ENCODE measurements at places on chromosomes 13 and 19.

DNA sequence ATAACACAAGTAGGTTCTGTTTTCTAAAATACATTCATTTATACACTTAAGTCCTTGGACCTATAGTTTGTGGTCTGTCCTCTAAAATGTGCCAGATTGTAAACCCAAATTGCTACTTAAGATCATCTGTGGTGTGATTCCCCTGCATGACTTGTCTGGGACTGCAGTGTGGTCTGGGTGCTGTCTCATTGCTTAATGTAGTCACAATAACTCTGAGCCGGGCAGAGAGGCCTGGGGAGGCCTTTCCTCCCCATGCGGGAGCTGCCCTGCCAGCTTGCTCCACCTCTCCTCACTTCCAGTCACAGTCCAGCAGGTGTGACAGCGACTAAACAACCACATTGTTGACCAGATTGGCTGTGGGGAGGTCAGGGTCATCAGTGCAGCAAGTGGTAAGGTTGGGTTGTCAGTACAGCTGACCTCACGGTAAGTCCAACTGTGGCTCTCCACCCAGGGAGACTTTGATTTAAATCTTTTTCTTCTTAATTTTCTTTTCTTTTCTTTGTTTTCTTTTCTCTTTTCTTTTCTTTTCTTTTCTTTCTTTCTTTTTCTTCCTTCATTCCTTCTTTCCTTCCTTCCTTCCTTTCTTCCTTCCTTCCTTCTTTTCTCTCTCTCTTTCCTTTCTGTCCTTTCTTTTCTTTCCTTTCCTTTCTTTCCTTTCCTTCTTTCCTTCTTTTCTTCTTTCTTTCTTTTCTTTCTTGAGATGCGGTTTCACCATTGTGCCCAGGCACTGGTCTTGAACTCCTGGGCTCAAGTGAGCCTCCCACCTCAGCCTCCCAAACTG lies 4.4 kb upstream of the TUBA3C start:
- no peak for DNase-seq

DNA sequence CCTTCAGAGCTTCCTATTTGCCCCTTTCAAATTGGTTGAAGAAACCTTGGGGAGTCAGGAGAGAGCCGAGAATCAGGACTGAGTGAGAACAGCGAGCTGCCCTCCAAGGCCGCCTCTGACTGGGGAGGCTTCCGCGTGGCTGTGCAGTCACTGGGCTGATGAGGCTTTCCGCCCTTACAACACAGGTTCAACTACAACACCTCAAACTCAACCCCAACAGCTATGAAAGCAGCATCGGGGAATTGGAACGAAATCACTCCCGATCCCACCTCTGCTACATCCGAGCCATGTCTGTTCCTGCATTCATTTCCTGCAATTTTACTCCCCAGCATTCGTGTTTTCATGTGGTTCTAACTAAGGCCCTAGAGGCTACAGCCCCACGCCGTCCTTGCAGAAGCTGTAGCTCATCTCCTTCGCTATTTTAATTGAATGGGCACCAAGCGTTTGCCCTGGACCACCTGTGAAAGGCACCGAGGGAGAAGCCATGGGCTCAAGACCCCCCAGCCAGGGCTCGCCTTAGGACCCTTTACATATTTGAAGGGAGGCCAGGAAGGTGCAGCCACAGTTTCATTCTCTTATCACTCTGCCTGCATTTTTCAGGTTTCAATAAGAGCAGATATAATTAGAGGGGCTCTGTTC lies 12.3 kb upstream of the RASA3 start:
- DNase-seq = no peak

DNA sequence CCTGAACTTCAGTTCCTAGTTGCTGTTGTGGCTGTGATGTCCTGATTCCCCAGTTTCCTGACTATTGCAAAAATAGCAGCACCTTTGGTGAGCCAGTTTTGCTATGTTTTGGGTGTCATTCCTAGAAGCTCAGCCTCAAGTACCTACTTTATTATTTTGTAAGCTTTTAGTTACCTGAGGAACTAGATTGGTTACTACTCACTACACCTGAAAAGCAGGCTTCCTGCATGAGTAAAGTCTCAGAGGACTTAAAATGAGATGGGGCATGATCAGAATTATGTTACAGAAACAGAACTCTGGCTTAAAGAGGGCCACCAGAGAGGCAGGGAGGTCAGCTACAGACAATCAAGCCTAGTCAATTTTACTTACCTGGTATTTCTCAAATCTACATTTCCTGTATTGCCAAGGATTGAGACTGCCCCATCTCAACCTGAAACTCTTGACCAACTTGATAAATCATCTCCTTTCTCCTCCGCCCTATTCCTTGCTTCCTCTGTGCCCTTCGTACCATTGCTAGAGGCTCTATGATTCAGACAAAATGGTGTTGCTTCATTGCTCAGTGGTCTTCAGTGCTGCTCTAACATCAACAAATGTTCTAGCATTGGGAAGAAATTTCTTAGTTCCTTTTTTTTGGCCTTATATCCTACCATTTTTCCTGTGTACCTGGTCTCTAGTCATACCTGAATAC lies 58.9 kb downstream of the RAP2A start:
- no peak for DNase-seq

DNA sequence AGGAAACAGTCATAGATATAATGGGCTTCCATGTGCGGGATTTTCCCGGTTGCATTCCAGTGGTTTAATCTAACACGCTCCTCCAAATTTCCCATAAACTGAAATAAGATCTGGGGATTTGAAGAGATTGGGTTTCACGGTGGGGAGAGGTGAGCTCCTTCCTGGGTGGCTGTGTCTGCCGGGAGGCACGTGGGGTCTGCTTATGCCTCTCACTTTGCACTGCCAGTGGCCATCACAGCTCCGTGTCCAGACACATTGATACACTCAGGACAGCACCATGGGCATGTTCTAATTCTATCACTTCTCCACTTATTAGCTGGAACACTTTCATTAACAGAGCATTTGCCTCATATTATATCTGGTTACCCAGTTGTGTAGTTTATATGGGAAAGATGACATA lies 73.4 kb downstream of the SOX1 start:
- DNase-seq = no peak

DNA sequence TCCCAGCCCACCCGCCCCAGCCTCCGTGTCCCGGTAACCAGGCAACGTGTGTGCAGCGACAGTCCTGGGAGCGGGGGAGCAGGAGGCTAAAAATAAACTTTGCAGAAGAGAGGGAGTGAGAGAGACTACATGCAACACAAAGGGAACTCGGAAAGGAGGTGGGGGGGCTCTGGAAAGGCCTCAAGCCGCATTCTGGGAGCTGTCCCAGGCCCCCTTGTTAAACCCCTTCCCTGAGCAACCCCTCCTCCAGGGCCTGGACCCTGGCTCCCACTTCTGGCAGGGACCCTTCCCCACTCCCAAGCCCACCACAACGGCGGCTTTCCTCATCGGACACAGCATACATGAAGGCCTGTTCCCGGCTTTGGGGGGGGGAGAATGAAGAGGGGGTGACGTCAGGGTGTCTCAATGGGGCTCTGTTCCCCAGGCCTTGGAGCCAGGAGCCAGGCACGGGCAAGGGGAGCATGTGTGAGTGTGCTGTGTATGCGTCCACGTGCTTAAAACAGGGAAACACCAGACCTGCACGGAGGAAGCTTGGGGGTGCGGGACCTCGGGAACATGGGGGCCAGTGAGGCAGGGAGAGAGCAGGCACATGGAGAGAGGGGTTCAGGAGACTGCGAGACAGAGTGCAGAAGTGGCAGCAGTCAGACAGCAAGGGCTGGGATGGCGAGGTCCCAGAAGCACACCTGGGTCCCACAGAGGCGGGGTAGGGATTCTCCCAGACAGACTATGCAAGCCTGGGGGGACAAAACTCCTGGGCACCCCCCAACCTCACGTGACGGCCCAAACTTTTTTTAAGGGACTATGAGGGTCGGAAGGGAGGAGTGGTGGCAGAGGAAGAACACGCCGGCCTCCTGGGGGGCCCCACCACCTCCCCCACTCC lies 2.3 kb downstream of the ERF start:
- DNase-seq = peak; percentile 76

DNA sequence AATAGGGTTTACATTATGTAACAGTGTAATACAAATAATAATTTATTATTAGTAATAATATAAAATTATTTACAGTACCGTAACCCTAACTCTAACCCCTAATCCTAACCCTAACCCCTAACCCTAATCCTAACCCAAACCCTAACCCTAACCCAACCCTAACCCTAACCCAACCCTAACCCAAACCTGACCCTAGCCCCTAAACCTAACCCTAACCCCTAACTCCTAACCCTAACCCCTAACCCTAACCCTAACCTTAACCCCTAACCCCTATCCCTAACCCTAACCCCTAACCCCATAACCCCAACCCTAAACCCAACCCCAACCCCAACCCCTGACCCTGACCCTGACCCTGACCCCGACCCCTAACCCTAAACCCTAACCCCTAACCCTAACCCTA lies 45.7 kb downstream of the PLPP2 start:
- no peak for DNase-seq

DNA sequence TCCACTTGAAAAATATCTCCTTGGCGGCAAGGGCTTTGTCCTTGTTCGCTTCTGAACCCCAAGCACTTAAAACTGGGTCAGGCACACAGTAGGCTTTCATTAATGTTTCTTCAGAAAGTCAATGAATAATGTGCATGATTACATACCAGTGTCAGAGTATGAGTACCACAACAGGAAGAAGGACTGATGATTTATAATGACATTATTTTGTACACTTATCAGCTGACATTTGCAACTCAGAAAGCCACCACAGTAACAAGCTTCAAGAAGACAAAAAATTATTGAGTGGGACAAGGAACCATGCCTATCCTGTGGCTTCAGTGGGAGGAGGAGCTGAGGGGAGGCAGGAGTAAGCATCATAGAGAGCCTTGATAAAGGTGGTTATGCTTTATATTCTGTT lies 10.0 kb downstream of the POLR1D start:
- DNase-seq = no peak

GRCh38 chr19:49718991-49719390 lies 28.1 kb downstream of the CPT1C start:
- DNase-seq = no peak

- no peak for DNase-seq
These were observed 21.7 kb downstream of the IFT88 start for GRCh38 chr13:20588529-20589110.

- no peak for DNase-seq
These were observed 2.3 kb upstream of the REX1BD start for GRCh38 chr19:18586306-18586705.

DNA sequence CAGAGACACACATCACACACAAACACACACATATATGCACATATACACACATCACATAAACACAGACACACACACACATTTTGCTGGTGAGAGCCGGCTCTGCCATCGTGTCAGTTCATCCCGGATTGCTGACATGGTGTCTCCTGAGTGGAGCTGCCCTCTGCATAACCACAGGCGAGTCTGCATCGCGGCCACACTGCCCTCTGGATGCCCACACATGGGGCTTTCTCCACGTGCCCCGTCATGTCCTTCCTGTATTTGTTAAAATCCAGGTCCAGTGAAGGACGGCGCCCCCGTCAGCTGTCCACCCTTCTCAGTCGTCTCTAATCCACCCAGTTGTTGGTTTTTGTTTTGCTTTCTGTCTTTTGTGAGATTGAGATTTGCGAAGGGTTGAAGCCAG lies 52.6 kb upstream of the F7 start:
- no peak for DNase-seq

- no peak for DNase-seq
These were observed 95.7 kb downstream of the SLC10A2 start for GRCh38 chr13:102970542-102970941.

- DNase-seq = no peak
These were observed 20.0 kb downstream of the DOCK9 start for GRCh38 chr13:98957731-98958442.

DNA sequence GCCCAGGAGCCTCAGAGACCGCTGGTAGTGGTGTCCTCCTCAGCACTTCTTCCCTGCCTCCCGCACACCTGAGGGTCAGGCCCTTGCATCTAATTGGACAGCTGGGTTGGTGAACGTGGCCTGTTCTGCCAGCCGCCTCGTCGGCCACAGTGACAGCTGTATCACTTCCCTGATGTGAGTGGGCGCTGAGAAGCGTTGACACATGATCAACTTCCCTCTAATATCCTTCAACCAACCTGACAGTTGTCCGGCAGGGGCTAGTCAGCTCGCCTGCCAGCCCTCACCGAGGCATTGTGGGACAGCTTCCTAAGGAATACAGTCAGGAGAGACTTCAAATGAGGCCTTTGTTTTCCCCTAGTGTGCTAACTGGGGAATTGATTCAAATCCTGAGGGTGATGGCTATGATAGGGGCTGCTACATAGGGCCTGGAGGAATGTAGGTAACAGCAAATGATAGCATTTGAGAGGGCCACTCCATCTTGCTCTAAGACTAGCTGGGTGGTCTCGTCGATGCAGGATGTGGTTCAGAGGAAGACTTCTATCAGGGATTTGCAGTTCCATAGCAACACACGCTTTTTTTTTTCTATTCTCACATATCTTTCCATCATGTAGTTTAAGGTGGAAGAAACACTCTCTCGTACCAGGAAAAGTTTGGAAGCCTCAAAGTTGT lies 230.8 kb downstream of the TSHZ3 start:
- DNase-seq = no peak

DNA sequence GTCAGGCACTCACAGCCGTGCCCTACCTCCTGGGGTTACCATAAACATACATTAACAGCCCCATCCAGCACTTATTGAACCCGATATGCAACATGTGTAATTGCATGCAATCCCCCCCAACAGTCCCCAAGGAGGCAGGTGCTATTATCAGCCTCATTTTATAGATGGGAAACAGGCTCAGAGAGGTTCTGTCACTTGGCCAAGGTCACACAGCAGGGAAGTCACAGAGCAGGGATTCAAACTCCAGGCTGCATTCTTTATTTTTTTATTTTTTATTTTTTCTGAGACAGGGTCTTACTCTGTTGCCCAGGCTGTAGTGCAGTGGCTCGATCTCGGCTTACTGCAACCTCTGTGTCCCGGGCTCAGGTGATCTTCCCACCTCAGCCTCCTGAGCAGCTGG lies 38.4 kb upstream of the TNFAIP8L1 start:
- no peak for DNase-seq

- no peak for DNase-seq
These were observed 25.7 kb downstream of the CHAMP1 start for GRCh38 chr13:114339857-114340534.

- DNase-seq = no peak
These were observed 30.2 kb upstream of the CD33 start for GRCh38 chr19:51194527-51195315.

- DNase-seq = no peak
These were observed 47.5 kb downstream of the GAS6 start for GRCh38 chr13:113816254-113816929.

DNA sequence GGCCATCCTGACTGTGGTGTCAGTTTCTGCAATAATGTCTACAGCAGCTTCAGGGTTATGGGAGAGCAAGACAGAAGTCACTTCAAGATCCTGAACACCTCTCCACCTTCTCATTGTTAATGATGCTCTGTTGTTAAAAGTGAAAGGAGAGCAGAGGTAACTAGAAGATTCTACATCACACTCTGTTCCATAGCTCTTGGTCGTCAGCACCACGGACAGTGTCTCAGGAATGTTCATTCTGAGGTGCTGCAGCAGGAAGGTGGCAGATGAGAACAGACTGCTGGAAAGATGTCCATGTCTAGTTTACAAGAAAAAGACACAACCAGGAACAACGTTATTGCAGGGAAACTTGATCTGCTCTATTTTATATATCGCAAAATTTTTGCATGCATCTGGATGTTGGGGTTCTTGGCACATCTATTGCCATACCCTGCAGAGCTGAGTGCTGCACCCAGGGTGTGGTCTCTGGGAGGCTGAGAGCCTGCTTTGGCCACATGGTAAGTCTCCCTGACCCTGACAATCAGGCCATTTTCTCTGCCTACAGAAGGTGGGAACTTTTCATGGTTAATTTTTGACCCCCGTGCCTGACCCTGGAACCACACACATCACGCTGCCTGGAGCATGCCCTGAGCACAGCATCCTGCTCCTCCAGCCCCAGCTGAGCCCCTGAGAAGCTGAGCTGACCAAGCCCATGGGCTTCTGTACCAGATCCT lies 12.7 kb downstream of the CEACAM21 start:
- DNase-seq = no peak

Measured in frontal cortex (tissue), 4 donors.